ENCODE measurements at places on chromosomes 11 and 22.
A peak's percentile ranks its signal among the peaks of the same experiment; 100 is the strongest.

- no peak for DNase-seq
Measured at GRCh38 chr11:72639502-72640375, 34.5 kb downstream of the PDE2A start.

DNA sequence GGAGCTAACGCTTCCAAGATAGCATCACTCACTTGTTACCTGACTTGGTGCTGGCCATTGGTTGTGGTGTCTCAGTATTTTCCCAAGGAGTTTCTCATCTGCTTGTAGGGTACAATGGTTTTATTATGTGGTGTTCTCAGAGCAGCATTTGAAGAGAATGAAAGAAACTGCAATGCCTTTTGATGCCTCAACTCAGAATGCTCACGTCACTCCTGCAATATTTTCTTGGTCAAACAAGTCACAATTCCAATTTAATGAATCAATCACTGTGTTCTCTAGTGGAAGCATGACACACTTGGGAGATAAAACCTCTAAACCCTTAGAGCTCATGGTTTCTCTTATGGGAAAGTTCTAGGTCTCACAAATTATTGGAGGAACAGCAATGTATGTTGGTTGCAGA, 2.0 kb upstream of the OR5D14 start:
- DNase-seq: no peak

GRCh38 chr11:45341372-45341771, 55.2 kb upstream of the SYT13 start:
- no peak for DNase-seq

GRCh38 chr11:78504181-78504580, 70.5 kb downstream of the NARS2 start:
- DNase-seq: no peak

- DNase-seq: peak; percentile 81
Measured at GRCh38 chr11:12088047-12088481, 22.3 kb upstream of the MICAL2 start.

- no peak for DNase-seq
Measured at GRCh38 chr11:17610085-17610894, 63.2 kb downstream of the OTOG start.

- no peak for DNase-seq
Measured at GRCh38 chr11:24312464-24313238, 184.2 kb upstream of the LUZP2 start.

DNA sequence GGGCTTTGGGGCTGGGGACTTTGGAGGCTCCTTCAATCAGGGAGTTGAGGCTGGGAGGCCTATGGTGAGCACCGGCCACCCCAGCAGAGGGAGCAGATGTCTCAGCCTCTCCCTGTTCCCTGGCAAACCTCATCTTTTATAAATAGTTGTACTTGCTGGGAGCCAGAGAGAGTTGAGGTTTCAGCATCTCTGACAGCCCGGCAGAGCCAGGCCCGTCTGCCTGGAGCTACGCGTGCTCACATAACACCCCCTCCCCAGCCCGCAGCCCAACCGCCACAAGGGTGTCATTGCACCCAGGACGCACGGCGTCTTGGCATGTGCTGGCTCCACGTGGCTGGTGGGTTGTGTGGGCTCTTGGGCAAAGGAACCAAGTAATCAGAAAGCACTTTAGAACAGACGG, 127.1 kb downstream of the CHST1 start:
- DNase-seq: no peak

- no peak for DNase-seq
Measured at GRCh38 chr22:31064369-31064768, 16.7 kb upstream of the SMTN start.

DNA sequence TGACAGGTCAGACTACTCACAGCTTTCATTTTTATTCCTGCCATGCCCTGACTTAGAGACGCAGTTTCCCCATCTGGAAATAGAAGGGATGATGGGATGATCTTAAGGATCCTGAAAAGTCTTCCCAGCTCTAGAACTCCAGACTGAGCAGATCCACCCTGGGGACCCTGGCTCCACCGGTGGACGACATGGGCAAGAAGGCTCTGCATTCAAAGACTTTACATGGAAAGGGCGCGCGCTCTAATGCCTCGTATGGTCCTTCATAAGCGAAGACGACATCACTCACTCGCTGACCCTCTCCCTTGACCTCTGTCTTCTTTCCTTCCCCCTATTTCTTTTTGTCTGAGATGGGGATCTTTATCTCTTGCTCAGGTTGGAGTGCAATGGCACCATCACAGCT, 24.4 kb upstream of the PHF21B start:
- DNase-seq: no peak

DNA sequence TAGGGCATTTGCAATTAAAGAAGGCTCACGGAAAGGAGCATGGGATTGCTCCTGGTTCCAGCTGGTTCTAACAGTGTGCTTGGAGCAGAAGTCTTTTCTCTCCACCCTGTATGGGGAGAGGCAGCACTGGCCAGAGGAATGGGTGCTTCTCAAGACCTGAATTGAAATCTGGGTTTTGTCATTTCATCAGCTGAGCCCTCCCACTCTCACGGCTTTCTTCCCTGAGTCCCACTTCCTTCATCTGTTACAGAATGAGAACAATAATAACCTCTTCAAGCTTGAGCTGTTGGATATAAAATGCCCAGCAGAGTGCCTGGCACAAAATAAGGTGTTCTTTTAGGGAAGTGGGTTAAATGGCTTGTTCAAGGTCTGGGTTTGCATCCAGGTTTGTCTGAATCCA, 17.2 kb downstream of the CNTF start:
- DNase-seq: no peak

- no peak for DNase-seq
Measured at GRCh38 chr11:65793625-65794400, 7.0 kb downstream of the OVOL1 start.

GRCh38 chr11:114078423-114078822, 18.9 kb downstream of the ZBTB16 start:
- DNase-seq: no peak

GRCh38 chr11:10410106-10410843, 44.8 kb upstream of the AMPD3 start:
- DNase-seq: no peak

DNA sequence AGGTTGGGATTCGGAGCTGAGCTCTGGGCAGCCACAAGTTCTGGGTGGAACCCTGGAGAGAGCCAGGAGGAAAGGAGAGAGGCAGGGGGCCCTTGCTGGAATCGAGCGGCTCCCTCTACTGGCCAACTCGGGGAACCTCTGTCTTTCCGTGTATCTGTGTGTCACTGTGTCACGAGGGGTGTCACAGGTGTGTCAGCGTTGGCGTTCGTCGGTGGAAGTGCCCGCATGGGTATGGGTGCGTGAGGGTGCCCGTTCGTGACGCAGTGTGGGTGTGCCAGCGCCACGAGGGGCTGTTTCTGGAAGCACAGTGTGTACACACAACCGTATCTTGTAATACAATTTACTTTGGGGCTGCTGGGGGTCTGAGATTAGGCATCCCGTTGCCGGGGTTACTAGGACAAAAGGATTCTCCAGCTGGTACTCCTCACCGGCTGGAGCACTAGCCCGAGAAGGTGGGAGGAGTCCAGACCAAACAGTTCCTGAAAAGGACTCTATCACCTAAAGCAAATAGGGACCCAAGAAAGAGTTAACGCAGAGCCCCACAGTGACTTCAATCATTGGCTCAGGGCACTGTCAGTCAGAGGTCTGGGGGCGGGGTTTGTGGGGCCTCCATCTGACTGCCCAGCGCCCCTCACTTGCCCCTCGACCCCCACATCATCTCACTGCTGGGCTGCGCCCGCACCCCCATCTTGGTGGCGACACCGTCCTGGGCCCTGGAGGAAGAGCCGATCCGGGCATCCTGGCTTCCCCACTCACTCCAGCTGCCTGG, 2.6 kb upstream of the BCL9L start:
- DNase-seq: peak; percentile 92

Data from GM04504 (cell line).